Left lobe of liver (tissue), 2 donors: ENCODE measurements at places on chromosomes 5 and 9.

DNA sequence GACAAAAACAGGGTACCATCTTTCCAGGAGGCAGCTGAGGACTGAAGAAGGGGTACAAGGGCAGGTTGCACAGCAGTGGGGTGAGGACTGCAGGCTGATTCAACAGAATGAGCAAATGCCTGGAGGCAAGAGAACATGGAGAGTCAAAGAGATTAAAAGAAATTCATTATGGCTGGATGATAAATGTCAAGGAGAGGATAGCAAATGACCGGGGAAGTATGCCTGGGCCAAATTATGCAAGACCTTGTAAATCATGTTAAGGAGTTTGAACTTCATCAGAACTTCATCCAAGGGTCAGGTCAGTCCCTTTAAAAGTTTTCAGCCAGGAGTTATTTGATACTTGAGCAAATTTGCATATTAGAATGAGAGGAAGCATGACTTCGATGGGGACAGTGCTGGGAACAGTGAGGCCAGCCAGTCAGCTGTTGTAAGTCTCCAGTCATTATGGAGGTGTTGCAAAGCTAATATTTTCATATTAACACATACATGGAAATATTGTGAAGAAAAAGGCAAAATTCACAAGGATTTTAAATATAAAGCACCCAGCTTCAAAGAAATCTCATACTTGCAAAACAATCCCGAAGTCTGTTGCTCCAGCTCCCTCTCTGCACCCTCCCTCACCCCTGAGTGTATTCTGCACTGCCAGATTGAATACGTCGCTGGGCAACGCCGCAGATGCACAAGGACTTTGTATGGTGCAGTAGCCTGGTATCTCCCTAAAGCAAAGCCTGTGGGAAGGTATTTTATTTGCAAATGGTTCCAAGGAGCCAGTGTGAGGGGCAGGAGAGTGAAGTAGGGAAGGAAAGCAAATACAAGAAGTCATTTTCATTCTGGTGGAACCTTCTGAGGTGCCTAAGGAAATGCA lies 509.8 kb upstream of the TLE4 start:
- no peak for DNase-seq

GRCh38 chr5:112724901-112725300 lies 12.8 kb upstream of the APC start:
- no peak for DNase-seq

DNA sequence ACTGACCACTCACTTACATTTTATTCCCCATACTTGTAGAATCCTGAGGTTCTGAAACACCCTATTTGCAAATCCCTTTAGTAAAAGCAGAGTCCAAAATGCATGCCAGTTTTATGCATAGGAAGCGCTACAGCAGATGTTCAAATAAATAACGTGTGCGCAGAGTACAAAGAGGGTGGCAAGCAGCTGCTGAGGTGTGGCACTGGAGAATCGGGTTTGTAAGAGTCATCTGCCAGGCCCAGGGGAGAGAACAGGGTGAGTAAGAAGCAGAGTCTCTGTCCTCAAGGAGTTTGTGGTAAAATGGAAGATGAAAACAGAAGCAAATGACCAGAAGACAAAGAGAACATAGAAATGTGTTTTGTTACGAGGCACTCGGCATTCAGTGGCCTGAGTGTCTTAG lies 288.8 kb downstream of the GLIS3 start:
- no peak for DNase-seq

- no peak for DNase-seq
These were observed 259.4 kb upstream of the VLDLR start for GRCh38 chr9:2362150-2362549.

- no peak for DNase-seq
These were observed 212.9 kb downstream of the ARHGEF28 start for GRCh38 chr5:73838901-73839300.

- DNase-seq, result no peak
These were observed 26.9 kb upstream of the ITGA1 start for GRCh38 chr5:52760695-52761366.

GRCh38 chr5:2776337-2777302 lies 25.1 kb upstream of the IRX2 start:
- DNase-seq, result no peak

- DNase-seq, result no peak
These were observed 163.7 kb downstream of the ROR2 start for GRCh38 chr9:91786132-91786896.

DNA sequence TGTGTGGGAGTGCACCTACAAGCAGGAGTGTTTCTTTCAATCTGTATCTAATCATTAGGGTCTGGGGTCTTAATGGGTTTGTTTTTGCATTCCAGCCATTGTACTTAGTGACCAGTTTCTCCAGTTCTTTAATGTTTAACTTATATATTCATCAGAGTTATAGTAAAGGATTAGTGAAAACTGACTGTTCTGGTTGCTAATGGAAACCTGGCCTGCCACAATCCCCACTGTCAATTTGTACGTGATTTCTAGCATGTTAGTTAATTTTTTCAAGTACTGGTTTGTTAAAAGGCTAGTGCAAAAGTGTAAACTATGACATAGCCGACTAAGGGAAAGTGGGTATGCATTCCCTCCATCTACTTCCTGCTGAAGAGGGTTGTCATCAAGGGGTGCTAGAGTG lies 276.1 kb downstream of the HTR1A start:
- DNase-seq, result no peak

- no peak for DNase-seq
These were observed 43.1 kb upstream of the SELENOP start for GRCh38 chr5:42854795-42855194.

DNA sequence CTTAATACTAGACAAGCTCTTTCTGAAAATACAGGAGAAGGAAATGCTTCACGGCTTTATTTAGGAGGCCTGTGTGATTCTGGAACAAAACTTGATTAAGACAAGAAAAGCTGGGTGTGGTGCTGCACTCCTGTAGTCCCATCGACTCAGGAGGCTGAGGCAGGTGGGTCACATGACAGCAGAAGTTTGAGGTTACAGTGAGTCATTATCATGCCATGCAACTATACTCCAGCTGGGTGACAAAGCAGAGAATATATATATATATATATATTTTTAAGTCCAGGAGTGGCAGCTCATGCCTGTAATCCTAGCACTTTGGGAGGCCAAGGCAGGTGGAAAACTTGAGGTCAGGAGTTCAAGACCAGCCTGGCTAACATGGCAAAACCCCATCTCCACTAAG lies 33.1 kb upstream of the SPIN1 start:
- no peak for DNase-seq

DNA sequence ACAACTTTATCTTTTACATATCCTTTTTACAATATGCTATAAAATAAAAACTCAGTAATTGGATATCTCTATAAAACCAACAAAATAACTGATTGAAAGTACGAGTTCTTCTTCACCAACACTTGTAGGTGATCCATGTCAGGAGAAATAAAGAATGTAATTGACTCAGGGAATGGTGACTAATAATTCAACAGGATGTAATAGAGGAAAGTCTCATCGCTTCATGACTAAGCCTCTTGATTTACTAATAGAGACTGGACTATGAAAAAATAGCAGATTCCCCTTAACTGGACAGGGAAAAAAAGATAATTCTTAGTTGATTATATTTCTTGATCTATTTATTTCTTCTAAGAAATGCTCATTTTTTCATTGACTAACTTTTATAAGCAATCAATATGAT lies 507.7 kb upstream of the PTGER4 start:
- no peak for DNase-seq

- no peak for DNase-seq
These were observed 9.1 kb downstream of the ANKDD1B start for GRCh38 chr5:75620184-75620959.

DNA sequence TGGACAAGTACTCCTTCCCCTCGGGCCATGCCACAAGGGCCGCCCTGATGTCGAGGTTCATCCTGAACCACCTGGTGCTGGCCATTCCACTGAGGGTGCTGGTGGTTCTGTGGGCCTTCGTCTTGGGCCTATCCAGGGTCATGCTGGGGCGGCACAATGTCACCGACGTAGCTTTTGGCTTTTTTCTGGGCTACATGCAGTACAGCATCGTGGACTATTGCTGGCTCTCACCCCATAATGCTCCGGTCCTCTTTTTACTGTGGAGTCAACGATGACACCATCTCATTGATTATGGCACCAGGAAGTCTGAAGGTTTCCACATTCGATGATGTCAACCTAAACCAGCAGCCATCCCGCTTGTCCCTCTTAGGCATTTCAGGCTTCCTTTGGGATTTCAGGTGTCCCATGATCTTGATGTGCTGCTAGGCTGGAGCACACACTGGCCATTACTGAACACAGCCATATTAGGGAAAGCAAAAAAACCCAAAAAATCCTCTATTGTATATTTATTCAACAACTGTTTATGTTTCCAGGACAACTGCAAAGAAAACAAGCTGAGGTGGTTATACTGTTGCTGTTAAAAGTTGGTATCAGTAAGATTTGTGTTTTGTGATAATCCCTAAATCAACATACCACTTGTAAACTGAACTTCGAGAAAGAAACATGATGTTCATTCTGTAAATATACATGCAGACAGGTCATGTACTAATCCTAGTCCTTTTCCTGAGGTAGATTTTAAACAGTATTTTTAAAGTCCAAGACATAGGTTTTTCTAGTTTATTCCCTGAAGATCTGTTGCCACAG lies 1.1 kb downstream of the PLPP6 start:
- DNase-seq, result no peak

DNA sequence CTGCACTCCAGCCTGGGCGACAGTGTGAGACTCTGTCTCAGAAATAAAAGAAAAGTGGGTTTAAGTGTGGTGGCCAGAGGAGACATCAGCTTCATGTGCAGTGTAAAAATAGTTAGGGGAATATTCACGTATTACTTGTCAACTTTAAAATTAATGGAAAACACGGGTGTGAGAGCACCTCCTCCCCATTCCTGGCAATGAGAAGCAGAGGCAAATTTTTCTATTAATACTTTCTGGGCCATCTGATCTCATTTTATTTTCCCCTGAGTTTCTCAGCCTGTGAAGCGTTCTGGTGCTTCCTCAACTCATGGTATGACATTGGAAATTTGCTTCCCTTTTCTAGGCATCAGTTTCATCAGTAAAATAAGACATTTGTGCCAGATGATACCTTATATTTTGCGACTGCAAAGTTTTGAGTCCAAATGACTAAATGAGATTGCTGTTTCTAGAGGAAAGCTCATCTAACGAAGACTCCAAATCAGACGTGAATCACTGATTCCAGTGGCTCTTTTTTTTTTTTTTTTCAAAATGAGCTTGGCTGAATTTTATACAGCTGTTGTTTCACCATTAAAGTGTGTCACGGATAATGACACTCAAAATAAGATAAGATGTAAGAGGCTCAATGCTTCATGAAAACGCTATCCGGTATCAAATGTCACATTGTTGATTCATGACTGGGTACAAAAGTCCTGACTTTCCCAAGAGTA lies 104.6 kb downstream of the MSX2 start:
- DNase-seq, result no peak

GRCh38 chr5:176820937-176821336 lies 10.6 kb downstream of the UNC5A start:
- no peak for DNase-seq

GRCh38 chr9:119088002-119088547 lies 281.2 kb downstream of the BRINP1 start:
- no peak for DNase-seq

GRCh38 chr5:132589467-132589866 lies 32.7 kb downstream of the RAD50 start:
- no peak for DNase-seq

GRCh38 chr5:95600557-95600956 lies 19.3 kb upstream of the GPR150 start:
- DNase-seq, result no peak

DNA sequence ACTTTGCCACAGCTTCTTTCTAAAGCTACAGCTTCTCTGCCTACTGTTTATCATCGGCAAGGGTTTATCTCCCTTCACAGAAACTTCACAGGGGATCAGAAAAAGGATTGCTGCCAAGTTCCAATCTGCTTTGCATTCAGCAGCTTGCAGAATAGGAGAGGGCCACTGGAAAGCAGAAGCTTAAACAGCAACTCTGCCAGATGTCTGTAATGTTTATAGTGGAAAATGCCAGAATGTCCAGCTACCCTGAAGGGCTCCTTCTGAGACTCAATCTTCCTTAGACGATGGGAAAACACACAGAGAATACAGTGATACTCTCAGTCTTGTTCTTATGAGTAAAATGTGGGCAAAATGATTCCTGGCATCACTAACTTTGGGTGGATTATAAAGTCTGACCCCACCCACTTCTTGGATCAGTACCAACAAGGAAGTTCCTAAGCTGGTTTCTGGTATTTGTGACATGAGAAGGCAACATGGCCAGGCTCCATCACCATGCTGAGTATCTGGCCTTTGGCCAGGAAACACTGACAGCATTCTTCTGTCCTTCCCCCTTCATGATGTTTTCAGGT lies 19.0 kb downstream of the STOM start:
- no peak for DNase-seq
